ENCODE measurements at places on chromosomes 6 and 20. TPM values are rescaled to one million over a fixed set of nuclear protein-coding genes. Genes with fewer than 3 reads are reported as not detected.

VARS2 gene
- total RNA-seq, result 45.9 TPM

RNF182 gene
- total RNA-seq, result not detected

LHFPL5 gene
- total RNA-seq, result not detected

HLA-DMA gene
- 0.71 TPM for total RNA-seq

MEI4 gene
- total RNA-seq, result not detected

SLC32A1 gene
- total RNA-seq, result not detected

PARD6B gene
- total RNA-seq, result 26.6 TPM

DNA sequence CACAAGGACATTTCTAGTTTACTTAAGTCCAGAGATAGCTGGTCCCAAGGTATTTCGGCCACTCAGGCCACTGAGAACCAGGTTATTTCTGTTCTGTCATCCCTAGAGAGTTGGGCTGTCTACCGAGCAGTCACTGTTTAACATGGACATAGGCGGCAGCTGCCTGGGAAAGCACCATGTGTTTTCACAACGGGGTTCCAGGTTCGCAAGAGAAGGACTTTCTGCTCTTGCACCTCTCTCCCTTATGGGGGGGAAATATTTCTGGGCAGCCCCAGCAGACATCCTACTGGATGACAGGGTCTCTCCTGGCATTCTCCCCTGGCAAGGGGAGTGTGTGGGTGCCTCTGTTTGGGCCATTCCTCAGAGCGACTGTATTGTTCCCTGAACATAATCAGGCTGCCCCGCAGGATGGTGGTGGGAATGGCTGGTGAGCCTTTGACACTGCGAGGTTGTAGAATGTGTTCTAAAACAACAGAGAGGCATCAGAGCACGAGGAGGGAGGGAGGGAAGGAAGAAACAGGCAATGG is 64.4 kb upstream of the DUSP22 start:
- DNase-seq, result no peak

- DNase-seq, result no peak
Observed at GRCh38 chr20:63494420-63495166, 4.3 kb downstream of the EEF1A2 start.

GRCh38 chr6:163965426-163966348 is 551.2 kb downstream of the QKI start:
- no peak for DNase-seq

DNA sequence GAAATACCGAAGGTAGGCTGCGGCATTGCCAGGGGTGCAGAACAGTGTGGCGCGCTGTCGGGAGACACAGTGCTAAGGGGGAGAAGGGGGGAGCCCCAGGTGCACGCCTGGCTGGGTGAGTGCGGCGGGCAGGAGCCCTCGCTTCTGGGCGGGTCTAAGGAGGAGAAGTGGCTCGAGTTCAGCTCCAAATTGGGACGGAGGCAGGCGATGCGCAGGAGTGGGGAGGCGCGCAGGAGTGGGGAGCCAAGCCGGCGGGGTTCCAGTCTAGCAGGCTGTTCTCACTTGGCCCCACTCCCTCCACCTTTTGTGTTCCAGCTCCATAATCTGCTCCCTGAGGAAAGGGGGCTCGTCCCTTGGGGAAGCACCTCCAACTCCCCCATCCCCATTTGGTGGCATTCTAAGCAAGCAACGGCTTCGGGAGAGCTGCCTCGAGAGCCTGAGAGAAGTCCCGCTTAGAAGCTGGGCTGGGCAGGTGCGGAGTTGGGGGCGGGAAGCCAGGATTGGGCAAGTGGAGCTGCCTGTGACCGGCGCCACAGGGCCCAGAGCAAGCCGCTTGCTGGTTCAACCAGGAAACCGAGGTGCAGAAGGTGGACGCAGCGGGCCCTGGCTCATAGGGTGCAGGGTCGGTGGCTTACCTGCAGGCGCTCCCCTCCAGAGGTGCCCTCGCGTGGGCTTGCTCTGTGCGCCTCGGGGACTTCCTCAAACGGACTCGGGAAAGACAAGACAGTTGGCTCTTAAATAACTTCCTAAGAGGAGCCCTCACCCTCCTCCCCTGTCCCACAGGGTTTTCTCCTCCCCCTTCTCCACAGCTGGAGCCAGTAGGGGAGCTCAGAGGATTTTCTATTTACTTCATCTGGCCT is at the start of gene F13A1:
Gene F13A1, minus strand, starts transcription at position 711 of the 860 bp plus-strand sequence. CDS start 1,998 bp downstream, outside the sequence.
- no peak for DNase-seq

DNA sequence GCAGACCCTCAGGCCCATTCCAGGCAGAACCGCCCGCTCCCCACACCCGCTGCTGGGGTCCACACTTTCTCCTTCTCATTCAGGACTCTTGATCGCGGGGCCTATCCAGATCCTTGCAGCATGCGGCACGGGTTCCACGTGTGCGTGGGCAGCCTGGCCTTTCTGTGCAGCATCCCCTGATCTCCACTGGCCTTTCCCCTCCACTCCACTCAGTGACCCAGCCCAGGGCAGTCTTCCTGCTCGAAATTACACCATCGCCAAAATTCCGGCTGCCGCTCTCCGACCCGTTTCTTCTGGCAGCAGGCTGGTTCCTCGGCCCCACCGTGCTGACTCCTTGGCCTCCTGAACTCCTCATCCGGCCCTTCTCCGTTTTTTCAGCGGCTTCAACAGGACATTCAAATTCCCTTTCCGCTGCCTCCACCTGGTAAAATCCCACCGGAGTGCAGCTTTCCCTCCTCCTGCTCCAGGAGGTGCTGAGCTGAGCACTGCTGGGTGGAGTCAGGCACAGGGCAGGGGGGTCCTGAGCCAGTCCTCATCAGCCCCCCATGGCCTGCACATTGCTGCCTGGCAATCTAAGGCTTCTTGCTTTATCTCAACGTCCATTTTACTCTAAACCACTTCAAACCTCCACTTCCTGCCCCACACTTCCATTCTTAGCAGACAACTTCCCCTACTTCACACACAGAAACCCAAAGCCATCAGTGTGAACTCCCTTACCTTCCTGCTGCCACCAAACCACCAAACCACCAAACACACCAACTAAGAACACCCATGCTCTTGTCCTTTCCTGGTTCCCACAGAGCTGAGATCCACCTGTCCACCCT is 9.0 kb downstream of the SFT2D1 start:
- DNase-seq, result no peak

GRCh38 chr6:17352302-17352701 is 41.1 kb upstream of the CAP2 start:
- peak; percentile 30 for DNase-seq

DNA sequence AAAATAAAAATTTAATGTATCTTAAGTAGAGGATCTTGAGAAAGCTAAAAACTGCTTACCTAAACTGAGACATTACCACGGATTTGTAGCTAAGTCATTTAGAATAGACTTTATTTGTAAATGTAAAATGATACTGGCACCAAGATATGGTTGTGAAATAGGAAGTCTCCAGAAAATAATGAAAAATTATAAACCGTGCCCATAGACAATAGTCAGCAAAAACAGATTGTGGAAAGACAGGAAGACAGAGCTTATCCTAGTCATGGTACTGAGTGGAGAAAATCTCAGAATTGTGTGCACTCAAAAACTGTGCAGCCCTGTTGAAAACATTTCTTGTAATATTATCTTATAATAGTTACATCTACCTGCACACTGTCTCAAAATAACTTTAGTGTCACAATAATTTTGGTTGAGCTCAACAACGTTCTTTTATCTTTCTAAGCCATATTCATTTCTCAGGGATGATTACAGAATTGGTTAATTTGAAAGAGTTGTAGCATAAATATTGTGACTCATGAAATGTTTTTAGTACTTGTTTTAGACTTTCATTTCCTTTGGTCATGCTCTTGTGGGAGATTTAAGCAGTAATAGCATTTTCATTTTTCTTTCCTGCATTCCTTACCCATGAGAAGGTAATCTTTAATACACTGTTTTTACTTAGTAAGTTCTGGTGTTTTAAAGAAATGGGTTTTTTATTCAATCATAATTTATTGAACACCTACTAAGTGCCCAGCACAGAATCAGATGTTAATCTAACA is 174.5 kb downstream of the SOX4 start:
- DNase-seq, result no peak

DNA sequence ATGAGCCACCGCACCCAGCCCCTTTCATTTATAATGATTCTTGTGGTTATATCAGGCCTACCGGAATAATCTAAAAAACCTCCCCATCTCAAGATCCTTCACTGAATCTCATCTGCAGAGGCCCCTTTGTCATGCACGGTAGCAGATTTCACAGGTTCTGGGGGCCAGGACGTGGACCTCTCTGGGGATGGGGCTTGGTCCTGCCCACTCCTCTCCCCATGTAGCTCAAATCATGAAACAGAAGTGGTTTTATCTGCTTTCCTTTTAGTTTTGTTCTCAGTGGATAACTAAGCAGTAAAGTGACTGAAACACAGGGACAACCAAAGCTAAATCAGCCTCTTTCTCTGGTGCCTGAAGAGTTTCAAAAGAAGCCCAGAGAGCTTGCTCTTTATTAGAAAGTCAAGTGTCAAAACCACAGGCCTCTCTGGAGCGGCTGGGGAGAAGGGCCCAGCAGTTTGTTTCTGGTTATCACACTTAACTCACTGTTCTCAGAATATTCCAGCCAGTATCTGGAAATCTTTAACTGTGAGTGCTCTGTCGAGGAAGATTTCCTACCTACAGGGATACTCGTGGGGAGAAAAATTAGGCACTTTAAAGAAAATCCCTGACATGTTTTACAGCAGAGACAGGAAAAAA is 60.6 kb upstream of the FAM184A start:
- no peak for DNase-seq

GRCh38 chr20:4112481-4113421 is 97.4 kb upstream of the RNF24 start:
- DNase-seq, result no peak

DNA sequence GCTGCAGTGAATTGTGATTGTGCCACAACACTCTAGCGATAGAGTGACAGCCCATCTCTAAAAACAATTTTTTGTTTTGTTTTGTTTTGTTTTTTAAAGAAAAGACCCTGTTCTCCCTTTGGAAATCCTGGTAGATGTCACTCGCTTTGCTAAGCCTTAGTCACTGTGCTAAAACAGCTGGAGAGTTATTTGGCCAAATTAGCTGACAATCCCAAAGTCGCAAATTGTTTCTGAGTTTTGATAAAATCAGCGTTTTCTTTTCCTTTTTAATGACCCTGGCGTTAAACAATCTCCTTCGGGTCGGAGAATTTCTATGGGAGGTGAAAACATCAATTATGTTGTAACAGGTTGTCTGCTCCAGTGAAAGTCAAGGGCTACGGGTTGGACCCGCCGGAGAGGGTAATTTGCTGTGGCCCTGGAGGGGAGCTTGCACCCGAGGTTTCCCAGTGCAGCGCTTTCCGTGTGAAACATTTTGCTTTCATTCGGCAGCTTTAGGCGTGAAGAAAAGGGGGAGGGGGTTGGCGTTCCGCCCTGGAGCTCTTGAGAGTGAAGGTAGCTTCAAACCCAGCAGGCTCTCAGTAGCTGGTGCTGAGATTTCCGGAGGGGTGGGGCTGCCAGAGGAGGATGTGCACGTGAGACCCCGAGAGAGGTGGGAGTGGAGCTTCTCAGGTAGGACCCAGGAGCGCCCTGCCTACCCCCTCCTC is 296.6 kb downstream of the PHACTR1 start:
- DNase-seq, result no peak
